NB4 (cell line): ENCODE measurements at places on chromosomes 6 and 20.

GRCh38 chr6:98484696-98485095 lies 349.7 kb upstream of the POU3F2 start:
- DNase-seq = no peak

DNA sequence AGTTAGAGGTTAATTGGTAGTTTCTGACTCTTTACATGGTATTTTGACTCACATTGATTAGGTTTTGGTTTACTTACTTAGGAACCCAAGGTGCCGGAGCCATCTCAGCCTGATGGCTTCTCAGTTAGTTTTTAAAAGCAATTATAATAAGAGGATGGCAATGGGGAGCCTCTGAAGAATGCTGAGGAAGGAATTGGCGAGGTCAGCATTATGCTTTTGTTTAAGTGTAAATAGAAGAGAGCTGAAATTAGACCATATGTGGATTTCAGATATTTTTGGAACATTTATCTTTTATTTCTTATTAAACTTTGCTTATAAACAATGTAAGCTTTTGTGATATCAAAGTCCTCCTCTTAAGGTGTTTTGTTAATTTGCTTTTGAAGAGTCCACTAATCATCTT lies 77.8 kb downstream of the PLCB4 start:
- no peak for DNase-seq

DNA sequence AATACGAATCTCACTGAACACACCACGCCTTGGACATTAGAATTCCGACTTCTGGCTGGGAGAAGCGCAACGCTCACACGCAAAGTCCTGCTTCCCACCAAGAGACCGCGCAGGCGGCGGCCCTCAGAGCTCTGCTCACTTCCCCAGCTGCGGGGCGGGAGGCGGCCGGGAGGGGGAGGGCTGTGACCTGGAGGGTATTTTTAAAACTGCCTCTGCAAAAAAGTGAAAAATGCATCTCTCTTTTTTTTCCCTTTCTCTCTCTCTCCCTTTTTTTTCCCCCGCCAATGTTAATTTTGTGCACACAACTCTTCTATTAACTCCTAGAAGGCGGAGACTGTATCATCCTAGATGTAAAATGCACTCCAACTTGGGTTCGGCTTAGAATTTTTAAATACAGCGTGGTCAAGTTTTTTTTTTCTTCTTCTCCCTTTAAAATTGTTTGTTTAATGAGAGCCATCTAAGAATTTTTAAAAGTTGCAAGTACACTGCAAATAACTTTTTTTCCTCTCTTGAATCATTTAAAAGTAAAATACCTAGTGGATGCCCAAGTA lies 66.4 kb downstream of the STX11 start:
- DNase-seq = no peak

DNA sequence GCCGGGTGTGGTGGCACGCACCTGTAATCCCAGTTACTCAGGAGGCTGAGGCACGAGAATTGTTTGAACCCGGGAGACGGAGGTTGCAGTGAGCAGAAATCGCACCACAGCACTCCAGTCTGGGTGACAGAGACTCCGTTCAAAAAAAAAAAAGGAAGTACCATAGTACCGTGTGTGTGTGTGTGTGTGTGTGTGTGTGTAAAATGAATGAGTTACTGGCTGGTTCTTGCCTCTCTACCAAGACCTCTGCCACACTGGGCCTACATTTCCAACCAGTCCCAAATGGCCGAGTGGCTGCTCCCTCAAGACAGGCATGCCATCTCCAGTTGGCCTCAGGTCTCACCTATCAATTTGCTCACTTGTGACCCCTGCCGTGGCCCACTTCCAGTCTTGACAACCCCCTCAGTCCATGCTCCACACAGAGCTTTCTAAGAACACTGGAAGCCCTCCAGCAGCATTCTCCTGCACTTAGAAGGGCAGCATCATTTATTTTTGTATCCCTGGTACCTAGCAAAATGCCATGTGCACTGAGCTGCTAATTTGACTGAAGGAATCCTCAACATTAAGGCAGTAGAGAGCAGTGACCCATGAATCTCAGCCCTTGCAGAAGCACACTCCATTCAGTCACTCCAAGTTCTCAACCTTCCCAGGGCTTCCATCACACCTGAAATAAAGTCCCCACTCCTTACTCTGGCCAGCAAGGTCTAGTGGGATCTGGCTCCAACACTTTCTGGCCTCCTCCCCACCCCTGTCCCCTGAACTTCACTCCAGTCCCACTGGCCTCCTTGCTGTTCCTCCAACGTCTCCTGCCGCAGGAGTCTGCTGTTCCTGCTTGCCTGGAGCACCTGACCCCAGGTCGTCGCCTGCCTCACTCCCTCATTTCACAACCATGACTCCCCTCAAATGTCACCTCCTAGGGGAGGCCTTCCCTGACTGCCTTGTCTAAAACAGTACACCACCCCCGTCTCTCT lies 29.9 kb downstream of the COX4I2 start:
- DNase-seq = peak; percentile 64

DNA sequence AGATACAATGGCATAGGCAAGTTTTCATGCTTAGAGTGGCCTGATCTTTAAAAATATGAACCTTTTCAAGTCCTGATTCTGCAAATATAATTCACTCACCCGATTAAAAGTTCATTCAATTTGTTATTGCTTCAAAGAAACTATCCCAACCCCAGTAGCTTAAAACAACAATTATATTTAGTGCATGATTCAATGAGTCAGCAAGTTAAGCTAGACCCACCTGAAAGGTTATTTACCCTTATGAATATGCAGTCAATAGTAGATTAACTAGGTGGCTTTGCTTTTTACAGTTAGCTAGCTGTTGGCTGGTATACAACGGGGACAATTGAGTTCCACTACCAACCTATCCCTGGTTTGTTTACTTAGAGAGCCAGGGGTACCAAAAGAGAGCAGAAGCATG lies 95.6 kb upstream of the ANKEF1 start:
- no peak for DNase-seq

DNA sequence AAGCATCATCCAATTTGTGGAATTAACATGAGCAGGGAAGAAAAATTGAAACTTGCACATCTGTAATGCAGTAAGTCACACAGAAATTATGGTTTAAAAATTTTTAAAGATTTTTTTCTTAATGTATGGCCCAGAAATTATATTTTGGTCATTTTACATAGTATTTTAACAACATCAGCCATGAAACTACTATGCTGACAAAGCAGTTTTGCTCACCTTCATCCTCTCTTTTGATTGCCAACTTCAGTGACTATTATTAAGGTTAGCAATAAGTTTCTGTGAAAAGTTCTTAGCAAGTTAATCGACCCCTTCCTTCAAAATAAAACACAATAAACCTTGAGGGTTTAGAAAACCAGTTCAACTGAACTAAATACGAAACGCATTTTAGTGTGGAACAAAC lies 1347.0 kb downstream of the EPHA7 start:
- DNase-seq = no peak

- DNase-seq = no peak
Observed at GRCh38 chr20:63778034-63778752, 38.6 kb downstream of the SLC2A4RG start.

GRCh38 chr20:46622165-46622564 lies 29.1 kb downstream of the SLC13A3 start:
- DNase-seq = no peak
